Immature natural killer cell (primary cell): ENCODE measurements at places on chromosomes 7 and 10.
A peak's percentile ranks its signal among the peaks of the same experiment; 100 is the strongest.

- no peak for DNase-seq
Observed at GRCh38 chr7:120775755-120776154, 82.2 kb downstream of the TSPAN12 start.

GRCh38 chr10:75922435-75922834 lies 491.0 kb downstream of the LRMDA start:
- no peak for DNase-seq

DNA sequence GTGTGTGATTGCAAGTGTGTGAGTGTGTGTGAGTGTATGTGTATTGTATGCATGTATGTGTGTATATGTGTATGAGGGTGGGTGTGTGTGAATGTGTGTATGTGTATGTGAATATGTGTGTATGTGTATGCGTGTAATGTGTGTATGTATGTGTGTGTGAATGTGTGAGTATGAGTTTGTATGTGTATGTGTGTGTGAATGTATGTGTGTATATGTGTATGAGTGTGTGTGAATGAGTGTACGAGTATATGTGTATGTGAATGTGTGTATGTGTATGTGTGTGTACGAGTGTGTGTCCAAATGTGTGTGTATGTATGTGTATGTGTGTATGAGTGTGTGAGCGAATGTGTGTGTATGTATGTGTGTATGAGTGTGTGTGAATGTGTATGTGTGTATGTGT lies 8.2 kb upstream of the GALNTL5 start:
- no peak for DNase-seq

GRCh38 chr10:33465747-33466146 lies 131.3 kb upstream of the NRP1 start:
- no peak for DNase-seq

GRCh38 chr7:106866298-106867281 lies 1.5 kb downstream of the PIK3CG start:
- DNase-seq: peak; percentile 40

DNA sequence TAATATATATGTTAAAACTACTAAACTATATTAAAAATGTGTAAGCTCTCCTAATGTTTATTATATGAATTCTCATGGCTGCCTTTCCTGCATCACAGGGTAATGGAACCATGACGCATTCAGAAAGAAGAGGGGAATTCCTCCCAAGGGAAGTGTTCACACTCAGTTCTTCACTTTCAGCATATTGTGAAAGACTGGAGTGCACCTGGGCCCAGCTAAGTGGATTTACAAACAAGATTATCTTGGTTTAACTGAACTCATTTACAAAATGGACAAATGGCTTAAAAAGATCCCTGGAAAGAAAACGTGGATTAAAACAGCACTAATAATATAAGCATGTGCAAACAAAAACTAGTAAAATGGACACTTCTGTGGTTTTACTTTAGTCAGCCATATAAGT lies 149.8 kb downstream of the DOCK4 start:
- DNase-seq: no peak

- no peak for DNase-seq
Observed at GRCh38 chr7:91288208-91288824, 24.1 kb downstream of the FZD1 start.

DNA sequence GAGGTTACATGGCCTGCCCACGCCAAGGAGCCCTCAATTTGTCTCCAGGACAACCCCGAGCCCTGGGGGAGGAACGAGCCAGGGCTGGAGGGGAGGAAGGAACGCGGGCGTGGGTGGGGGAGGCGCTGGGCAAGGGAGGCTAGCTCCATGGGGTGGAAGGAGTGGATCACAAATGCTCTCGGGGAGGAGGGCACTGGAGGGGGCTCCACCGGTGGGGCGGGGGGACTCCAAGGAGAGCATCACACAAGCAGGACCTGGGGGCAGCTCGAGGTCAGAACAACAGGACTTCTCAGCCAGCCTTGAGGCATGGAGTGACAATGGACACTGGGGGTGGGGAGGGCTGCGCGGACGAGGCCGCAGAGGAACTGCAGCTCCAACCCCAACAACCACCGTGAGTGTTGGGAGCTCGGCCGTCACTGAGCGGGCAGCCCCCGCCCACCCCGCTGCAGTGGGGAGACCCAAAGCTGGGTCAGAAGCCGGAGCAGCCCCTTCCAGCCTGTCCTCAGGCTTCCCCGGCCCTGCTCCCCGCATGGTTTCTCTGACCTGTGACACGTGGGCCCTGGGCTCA lies 41.1 kb downstream of the STK32C start:
- DNase-seq: no peak

GRCh38 chr7:36692456-36692855 lies 31.8 kb downstream of the AOAH start:
- peak; percentile 48 for DNase-seq
